ENCODE measurements at places on chromosomes 2 and 18.
A peak's percentile ranks its signal among the peaks of the same experiment; 100 is the strongest.

GRCh38 chr2:11945139-11946126 lies 199.0 kb downstream of the LPIN1 start:
- no peak for DNase-seq

DNA sequence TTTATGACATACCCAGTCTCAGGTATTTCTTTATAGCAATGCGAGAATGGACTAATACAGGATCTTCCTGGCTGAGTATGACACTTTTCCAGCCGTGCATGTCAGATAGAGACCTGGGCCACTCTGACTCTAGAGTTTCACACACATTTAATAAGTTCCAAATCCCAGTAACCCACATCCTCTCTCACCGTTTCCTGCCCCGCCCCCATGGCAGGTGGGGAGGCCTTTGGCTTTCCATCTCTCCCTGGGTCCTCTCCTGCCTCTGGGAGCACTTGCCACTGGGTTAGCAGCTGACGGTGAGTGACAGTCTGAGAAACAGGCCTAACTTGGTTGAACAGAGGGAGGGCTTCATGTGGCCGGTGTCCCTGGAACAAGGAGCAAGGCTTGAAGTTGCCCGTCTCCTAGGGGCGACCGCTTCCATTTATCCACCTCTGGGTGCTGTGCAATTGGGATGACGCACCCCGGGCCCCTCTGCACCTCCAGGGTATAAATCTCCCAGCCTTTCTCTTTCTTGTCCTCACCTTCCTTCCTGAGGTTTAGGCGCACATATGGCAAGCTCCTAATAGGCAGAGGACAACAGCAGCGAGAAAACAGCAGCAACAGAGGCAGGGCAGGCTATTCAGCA lies 152.7 kb upstream of the HDAC4 start:
- DNase-seq, result no peak

DNA sequence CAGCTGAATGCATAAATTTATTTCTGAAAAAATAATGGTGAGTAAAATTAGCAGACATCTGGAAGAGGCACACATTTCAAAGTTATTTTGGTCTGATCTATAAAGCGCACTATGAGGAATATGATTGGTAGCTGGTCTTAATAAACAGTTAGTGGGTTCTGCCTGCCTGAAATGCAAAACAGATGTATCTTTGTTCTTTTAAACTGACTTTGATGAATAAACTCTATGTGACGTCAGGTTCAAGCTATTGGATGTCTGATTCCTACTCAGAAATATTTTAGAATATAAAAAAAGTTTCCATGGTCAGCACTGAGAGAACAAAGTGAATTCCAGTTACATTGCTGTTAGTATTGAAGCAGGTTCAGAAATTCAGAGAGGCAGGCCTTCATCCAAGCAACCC lies 136.4 kb downstream of the TPGS2 start:
- no peak for DNase-seq

DNA sequence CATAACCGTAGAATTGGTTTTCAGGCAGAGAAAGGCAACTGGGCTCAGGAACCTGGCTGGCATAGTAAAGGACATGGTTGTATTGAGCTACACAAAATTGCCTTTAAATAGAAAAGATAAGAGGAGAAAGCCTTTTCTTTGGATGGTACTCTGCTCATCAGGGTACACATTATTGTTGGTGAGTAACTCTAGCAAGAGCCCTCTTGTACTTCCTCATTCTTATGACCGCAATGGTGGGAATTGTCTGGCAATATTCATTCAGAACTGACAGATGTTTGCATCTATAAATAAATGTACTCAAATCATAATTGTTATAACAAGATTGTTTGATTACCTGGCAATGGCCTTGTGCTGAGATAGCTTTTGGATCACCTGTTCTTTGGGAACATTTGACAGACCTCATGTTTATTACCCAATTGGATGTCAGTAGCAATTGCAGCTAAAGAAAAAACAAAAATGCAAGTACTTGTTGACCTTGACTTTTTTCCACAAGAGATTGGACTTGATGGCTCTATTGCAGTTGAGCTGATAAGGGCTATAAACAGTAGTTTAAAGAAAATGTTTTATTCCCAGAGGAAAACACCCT lies 43.9 kb downstream of the MEIS1 start:
- DNase-seq, result no peak

DNA sequence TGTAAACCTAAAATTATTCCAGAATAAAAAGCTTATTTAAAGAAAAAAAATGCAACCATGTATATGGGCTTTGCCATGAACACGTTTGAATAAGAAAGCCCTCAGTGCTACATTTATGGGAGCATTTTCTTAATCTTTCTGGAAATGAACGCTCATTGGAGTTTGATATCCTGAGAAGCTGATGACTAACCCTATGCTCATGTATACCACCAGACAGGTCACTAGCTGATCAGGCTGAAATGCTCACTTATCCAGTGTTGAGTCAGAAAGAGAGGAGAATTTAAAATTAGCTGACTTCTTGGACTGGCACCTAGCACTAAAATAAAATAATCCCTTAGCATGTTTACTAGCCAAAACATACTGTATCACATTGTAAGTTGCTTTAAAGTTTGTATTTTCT lies 254.9 kb upstream of the SIX3 start:
- DNase-seq, result no peak

GRCh38 chr2:176114930-176115625 lies 1.5 kb upstream of the HOXD10 start:
- no peak for DNase-seq

- no peak for DNase-seq
Measured at GRCh38 chr18:6792391-6792790, 62.9 kb downstream of the ARHGAP28 start.

GRCh38 chr18:24153397-24153796 lies 14.5 kb downstream of the CABYR start:
- DNase-seq, result peak; percentile 36

DNA sequence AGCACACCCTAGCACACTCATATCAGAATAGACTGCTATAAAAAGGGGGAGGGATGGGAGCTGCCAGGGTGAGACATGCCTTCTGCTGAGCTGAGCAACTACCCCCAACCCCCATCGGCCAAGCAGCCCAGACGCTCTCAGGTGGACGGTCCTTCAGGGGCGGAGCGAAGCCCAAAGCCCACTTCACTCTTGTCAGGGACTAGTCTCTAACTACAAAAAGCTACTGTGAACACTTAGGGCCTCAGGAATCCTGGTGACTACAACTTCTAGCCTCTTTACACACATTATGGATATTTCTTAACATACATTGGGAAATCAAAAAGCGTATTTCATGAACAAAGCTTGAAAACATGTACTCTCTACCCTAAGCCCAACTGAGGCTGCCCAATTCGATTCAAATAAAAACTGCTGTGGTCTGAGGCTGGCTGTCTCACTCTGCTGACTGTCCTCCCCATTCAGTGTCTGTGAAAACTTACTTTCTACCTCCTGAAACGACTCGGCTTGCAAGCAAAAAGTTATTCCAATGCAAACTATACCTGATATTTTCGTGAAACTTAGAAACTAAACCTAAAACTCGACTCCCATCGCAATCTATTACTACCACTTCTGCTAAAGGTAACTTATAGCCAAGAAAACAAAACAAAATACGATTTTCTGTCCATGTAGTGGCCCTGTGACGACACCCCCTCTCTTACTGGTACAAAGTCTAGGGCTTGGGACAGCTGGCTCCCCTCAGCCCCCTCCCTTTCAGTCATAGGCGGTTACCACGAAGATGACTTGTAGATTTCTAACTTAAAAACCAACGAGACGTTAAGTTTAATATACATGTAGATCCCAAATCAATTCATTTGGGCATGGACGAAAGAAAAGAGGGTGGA lies 1.2 kb downstream of the SERTAD2 start:
- no peak for DNase-seq

- no peak for DNase-seq
Measured at GRCh38 chr2:26946841-26947784, 23.3 kb upstream of the MAPRE3 start.

DNA sequence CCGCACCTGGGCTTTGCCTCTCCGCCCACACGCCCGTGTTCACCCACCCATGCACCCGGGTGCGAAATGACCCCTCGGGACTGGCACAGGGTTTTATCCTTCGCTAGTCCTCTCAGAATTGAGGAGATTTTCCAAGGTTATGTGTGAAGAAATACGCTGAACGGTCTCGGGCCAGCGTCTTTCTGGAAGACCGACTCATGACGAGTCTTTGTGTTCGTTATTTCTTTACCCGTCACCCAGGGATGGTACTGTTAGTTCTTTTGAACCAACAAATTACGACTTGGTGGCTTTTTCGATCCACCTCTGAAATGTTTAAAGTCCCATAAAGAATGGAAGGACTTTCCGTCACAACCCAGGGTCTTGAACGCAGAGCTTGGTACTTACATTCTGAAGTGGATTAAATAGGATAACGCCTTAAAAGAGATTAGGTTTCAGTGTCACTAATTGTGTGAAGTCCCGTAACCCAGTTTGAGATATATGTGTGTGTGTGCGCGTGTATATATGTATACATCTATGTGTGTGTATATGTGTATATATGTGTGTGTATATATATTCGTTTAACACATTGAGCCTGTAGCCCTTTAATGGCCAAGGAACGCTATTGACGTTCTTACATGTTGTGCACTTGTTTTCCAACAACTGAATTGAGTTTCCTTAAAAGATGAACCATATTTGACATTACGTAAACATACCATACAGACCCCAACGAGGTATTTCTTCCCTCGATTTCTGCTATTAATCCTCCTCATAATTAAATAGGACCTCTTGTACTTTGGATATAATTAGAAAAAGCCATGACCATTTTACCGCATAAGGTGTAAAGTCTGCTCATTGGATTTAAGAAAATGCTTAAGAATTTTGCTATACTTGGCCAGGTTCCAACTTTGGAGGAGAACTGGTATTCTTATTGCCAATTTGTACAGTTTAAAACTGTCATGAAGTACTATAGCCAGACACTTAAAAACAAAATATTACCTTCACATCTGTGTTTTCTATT lies 889 bp downstream of the ZC3H15 start:
- DNase-seq, result no peak

DNA sequence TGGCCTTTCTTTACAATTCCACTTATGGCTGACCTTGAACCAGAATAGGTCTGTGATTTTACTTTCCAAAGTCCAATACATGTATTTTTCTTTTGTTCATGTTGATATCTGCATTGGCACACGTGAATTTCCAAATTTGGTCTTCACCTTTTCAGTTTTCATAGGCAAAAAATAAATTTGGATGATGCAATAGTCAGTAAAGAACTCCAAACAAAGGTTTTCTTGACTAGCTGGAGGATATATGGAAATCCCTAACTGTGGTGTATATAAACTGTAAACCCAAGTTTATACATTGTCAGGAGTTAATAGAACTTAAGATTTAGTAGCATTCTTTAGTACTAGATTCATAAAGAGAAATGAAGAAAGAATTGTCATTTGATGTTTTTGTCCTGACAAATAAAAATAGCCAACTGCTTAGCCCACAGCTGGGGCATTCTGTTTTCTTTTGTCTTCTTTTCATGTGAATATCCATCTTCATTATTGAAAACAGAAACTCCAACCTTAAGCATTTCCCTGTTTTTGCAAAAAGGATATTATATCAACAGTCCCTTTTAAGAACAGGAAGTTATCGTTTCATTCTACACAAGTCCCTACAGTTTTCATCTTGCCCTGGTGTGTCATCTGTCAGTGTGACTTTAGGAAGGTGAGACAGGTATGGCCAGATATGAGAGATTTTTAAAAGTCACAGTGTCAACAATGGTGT lies 132.9 kb downstream of the BCL2 start:
- no peak for DNase-seq

DNA sequence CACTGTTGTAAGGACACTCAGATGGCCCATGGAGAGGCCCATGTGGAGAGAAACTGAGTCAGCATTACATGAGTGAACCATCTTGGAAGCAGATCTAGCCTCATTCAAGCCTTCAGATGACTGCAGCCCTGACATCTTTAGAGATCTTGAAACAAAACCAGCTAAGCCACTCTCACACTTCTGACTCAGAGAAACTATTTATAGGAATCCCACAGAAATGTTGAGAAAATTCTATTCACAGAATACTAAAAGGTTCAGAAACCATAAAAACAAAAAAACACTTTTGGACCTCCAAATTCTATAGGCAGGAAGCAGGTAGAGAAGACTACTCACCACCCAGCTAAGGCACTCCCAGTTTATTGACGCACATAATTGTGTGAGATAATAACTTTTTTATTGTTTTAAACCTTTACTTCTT lies 8.7 kb downstream of the TMEM169 start:
- peak; percentile 37 for DNase-seq

DNA sequence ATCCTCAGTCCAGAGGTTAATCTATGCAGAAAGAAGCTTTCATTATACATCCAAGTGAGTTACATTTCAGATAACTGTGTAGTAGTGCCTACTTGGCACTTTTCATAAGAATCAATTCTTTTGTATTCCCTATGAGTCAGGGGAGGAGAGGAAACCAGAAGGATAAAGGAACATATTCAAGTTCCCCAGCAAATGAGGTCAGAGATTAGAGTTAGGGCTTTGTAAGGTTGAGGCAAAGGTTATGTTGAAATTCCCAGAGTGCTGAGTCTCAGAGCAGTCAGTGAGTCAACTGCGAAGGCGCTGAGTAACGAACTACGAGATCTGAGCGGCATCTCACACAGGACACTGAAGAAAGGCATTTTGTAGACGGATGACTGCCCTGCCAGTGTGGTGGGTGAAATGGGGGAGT lies 25.1 kb upstream of the ME2 start:
- DNase-seq, result no peak

DNA sequence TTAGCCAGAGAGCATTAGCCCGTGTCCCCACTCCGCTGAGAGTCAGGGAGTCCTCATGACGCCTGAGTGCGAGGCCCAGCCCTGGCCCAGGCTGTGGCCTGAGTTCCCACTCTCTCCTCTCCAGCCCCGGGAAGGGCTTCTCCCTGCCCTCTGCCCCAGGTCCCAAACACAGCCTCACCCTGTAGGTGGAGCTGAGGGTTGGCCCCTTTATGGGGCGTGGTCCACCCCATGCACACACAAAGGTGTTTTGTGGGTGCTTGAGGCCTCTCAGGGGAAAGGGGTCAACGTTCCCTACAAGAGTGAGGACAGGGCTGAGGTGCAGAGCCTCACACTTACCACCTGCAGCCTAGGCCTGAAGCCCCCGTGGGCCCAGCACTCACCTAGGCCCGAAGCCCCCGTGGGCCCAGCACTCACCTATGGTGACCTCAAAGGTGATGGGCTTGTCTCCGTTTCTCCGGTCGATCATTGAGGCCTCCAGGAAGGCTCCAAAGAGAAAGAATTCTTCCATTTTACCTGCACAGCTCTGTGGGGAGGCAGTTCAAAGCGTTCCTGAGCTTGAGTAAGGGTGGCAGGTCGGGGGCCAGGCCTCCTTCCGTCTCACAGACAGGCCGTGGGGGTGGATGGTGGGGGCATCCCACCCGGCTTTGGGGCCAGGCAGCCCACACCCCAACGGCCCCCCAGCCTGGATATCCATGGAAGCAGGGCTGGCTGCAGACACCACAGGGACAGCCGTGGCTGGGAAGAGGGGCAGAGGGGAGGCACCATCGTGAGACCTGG lies 2.1 kb upstream of the OTOF start:
- DNase-seq, result no peak

GRCh38 chr2:163664610-163665009 lies 71.2 kb downstream of the FIGN start:
- DNase-seq, result no peak

- peak; percentile 59 for DNase-seq
Measured at GRCh38 chr2:148876595-148877402, 1.8 kb downstream of the KIF5C start.

Data from GM10248 (cell line).